ENCODE measurements at places on chromosomes 7 and 10. TPM values are rescaled to one million over a fixed set of nuclear protein-coding genes. Genes with fewer than 3 reads are reported as not detected.

The ECHDC3 gene
- total RNA-seq, result 16.6 TPM

The FOXI2 gene
- total RNA-seq, result 0.13 TPM

The GIMAP1 gene
- total RNA-seq, result 7.5 TPM

The HMX3 gene
- not detected for total RNA-seq

The NME8 gene
- not detected for total RNA-seq

The PRPS1L1 gene
- total RNA-seq, result not detected

The MCU gene
- 22.9 TPM for total RNA-seq

The GNG11 gene
- 21.3 TPM for total RNA-seq

The NYAP1 gene
- 3.1 TPM for total RNA-seq

The NUTM2A gene
- 0.27 TPM for total RNA-seq

The EIF5AL1 gene
- 0.20 TPM for total RNA-seq

The ANKRD22 gene
- total RNA-seq, result 0.96 TPM

The PPP1R3C gene
- 162 TPM for total RNA-seq

The TFAM gene
- 23.8 TPM for total RNA-seq

The FGFBP3 gene
- total RNA-seq, result not detected

The GLI3 gene
- 7.3 TPM for total RNA-seq

The CUZD1 gene
- total RNA-seq, result 0.54 TPM

The NPM3 gene
- 11.4 TPM for total RNA-seq

The CDC14C gene
- total RNA-seq, result not detected

The CCDC3 gene
- 18.4 TPM for total RNA-seq

The IDI2 gene
- not detected for total RNA-seq

The ELMO1 gene
- total RNA-seq, result 22.1 TPM

The ASB15 gene
- total RNA-seq, result not detected

The TWIST1 gene
- total RNA-seq, result 5.6 TPM

The ELOVL3 gene
- 0.81 TPM for total RNA-seq

The IGF2BP3 gene
- total RNA-seq, result not detected

The LARP4B gene
- 24.9 TPM for total RNA-seq

The TRIM73 gene
- 1.5 TPM for total RNA-seq

The UPK3B gene
- not detected for total RNA-seq

The CARD11 gene
- total RNA-seq, result 0.27 TPM

The ADIRF gene
- total RNA-seq, result 205 TPM

The ALOX5 gene
- total RNA-seq, result 46.4 TPM

The MKI67 gene
- total RNA-seq, result 0.31 TPM

The KLF14 gene
- total RNA-seq, result 0.08 TPM

The KCNH2 gene
- 63.8 TPM for total RNA-seq

All from gastroesophageal sphincter (tissue), 4 donors.